ENCODE measurements at places on chromosomes 4 and X.
A peak's percentile ranks its signal among the peaks of the same experiment; 100 is the strongest.

- no peak for DNase-seq
Measured at GRCh38 chrX:15854080-15854655, 445 bp downstream of the AP1S2 start.

- no peak for DNase-seq
Measured at GRCh38 chr4:183256756-183257385, 63.2 kb downstream of the CLDN22 start.

DNA sequence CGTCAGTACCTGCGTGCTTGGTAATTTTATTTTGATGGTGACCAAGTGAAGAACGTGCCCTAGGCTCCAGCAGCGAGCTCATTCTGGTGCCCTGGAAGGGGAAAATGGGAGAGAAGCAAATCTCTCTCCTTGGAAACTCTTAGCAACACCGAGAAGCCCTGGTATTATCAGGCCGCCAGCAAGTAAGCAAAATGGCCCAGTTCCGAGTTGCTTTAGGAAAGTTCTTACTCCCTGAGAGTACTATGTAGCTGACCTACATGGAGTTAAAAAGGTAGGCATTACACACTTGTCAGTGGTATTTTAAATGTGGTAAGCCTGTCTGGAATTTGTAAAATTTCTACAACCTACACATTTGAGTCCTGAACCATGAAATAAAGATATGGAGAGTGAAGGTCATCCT is 146.4 kb downstream of the CPEB2 start:
- no peak for DNase-seq

DNA sequence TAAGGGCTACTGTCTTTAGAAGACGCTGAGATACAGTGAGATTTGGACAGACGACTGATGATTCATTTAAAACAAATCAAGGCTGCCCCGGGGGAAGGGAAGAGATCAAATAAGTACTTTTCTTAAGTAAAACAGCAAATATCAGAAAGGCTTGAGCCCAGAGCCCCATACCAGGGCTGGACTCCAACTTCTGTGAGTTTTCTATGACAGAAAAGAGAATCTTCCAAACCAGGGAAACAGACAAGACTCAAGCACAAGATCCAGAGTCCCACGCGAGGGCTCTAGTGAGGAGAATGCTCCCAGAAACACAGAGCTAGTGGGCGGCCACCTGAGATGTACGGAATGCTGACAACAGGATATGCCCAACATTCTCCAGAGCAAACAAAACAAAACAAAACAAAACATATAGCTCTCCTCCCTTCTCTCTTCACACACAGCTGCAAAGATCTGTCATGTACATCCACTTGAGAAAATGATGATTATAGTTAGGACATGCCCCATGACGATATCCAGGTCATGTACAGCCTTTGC is 13.1 kb downstream of the ACSL1 start:
- DNase-seq: no peak

GRCh38 chrX:80807606-80807991 is 2.1 kb downstream of the BRWD3 start:
- no peak for DNase-seq

DNA sequence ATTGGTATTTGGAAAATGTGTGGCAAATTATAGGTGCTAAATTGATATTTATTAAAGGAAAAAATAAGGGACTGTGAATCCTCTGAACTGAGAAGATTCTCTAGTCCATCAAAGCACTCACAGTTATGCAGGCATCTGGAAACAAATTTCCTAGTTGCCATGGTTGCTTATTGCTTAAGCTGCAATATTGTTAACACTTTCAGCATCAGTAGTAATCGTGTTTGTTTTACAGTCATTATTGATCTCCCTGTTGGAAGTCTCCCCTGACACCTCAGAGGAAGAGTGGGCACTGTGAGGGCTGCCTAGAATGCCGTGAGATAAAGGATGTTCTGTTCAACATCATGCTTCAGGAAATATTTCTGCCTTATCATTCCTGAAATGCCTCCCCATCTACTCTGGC is 2004.3 kb upstream of the ADGRL3 start:
- DNase-seq: no peak

GRCh38 chrX:17743913-17744312 is 6.6 kb downstream of the SCML1 start:
- DNase-seq: no peak

GRCh38 chr4:8440492-8441311 is at the start of the genes ACOX3 and TRMT44:
Gene ACOX3, minus strand, starts transcription at chr4:8440723. Its CDS starts 24,202 bp downstream, at chr4:8416521.
Gene TRMT44, plus strand, starts transcription at chr4:8440777. Its CDS starts 46 bp downstream, at chr4:8440823.
- DNase-seq: peak; percentile 37

DNA sequence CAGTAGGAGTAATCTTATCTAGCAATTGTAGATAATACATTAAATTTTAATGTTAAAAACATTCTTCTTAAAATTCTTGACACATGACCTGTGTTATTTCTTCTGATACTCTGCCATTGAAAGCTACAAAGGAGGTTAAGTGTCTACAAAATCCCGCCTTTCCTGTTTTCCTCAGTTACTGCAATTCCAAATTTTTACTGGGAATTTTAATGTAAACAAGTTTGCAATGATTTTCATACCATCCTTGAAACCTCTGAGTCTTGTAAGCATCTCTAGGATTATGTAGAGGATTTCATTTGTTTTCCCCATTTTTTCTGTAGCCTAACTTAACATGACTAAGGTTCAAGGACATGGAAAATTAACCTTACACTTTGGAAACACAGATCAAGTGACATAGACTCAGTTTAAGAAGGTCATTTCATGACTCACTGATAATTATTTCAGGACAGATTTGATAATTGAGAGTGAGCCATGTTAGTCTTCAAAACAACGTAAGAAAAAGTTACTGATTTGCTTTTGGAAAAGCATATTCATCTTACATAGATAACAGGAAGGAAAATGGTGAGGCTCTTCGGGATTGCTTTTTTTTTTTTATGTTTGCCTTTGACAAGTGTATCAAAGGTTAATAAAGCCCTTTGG is 39.6 kb upstream of the PDLIM5 start:
- DNase-seq: no peak

DNA sequence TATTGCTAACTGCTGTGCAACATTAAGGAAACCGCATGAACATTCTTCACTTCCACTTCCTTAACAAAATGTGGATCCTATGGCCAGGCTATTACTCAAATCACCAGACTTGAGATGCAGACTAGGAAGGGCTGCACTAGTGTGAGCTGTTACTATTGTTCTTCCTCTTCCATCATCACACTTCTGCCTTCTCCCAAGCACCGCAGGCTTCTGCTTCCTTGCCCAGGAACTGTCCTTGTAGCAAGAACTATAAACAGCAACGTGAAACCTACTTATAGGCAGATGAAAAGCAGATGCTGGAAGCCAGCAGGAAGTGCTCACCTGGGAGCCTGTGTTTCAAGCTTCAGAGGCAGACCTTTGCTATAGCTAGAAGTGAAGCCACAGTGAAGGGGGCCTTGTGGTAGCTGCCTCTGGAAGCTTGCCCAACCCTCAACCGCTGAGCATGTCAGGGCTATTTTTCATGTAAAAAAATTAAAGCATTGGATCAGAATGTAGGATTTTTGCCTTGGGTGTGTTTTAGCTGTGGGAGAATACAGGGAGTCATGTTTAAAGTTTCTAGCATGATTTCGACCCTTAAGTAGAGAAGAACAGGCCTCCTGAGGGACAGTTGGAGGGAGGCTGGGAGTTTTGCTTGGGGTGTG is 43.9 kb downstream of the CLNK start:
- no peak for DNase-seq

GRCh38 chr4:145735347-145735675 is 55.4 kb downstream of the C4orf51 start:
- peak; percentile 88 for DNase-seq

- no peak for DNase-seq
Measured at GRCh38 chr4:4390046-4390445, 3.1 kb downstream of the NSG1 start.

GRCh38 chr4:186144946-186145569 is 40.6 kb downstream of the FAM149A start:
- no peak for DNase-seq

DNA sequence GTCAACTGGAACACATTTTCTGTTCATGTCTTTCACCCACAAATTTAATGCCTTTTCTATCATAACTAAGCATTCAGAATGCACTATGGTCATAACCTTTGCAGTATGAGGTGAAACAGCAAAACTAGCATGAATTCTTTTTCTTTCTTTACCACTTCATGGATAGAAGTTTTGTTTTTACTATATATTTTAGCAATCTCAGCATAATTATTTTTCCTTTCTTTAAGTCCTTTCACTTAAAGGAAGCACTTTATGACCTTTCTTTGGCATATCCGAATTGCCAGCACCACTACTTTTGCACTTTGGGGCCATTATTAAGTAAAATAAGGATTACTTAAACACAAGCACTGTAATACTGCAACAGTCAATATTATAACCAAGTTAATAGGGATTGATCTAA is 115.1 kb upstream of the DKK2 start:
- no peak for DNase-seq

DNA sequence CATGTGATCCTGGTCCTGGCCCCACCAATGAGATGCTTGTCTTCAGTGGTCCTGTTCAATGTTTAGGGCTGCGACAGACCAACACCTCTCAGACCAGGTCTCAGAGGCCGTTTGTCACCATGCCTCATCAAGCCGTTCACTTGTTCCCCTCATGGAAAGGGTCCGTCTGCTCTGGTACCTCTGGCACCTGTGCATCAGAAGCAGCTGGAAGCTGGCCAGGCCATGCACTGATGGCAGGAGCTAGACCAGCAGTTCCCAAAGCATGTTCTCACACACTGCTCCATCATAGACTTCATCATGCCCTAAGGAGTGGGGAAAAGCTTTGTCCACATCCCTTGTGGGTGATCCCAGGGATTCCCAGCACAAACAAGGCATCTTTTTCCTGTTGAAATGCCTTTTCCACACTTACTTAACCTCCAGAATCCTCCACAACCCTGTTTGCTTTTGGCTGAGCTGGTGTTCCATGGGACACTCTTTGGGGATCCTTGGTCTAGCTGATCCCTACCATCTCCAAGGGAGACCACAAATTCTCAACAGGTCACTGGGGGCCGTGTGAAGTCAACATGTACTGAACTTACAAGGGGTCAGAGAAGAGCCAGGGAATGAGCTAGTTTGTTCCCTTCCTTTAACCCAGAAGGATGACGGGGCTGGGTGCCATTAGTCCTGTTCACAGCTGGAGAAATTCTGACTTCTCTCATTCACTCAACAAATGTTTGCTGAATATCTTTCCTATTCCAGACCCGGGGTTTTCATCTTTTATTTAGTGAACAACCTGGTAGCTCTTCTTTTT is 21.8 kb downstream of the SH3TC1 start:
- DNase-seq: no peak

DNA sequence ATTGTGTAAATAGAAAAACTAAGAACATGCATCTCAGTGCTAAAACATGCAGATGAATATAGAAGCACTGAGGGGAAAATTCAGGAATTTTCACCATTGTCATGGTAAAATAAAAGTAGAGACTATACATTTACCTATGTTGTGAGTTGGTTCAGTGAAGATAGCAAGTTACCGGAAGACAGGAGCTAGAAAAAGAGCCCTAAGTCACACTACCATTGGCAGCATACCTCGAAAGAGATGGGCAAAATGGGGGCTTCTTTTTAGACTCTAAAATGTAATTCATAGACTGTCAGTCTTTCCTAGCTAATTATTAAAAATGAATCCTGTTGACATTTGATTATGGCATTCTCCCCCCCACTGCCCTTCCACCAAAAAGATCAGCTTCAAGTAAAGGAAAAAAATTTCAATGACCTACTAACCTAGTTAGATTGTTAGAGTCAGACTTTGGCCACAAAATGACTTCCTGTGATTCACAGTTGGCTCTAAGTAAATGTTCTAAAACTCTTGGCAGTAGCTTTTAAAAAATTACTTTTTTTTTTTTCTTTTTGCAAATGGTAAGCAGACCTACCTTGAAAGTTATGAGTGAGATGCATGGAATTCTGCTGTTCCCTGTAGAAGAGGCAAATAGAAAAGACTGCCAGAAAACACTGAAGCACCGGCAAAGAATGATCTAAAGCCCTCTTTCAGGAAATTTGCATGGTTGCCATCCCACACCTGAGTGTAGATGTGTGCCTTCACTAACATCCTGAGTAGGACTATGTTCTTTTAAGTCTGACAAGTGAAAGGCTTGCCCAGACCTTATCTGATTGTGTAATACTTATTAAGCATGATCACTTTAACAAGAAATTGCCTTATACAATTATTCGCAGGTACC is 26.4 kb upstream of the ARSJ start:
- DNase-seq: no peak

GRCh38 chrX:25003066-25003849 is 12.5 kb downstream of the ARX start:
- no peak for DNase-seq

DNA sequence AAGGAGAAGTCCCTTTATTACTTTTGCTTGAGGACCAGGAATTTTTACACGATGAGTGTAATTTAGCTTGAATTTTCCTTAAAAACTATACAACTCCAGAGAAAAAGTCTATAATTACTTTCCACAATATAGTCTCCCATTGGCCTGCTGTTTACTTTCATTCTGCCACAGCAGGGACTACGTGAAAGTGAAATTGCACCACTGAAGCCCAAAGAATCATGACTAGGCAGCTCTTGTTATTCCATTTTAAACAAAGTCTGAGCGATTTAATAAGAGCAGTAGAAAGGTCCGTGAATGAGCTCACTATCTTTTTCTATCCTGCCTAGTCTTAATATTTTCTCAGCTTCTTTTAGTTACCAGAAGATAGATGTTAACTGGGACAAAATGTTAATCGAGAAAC is 68.6 kb downstream of the ADGRG4 start:
- DNase-seq: no peak

GRCh38 chr4:147381749-147382148 is 99.1 kb upstream of the EDNRA start:
- DNase-seq: no peak

DNA sequence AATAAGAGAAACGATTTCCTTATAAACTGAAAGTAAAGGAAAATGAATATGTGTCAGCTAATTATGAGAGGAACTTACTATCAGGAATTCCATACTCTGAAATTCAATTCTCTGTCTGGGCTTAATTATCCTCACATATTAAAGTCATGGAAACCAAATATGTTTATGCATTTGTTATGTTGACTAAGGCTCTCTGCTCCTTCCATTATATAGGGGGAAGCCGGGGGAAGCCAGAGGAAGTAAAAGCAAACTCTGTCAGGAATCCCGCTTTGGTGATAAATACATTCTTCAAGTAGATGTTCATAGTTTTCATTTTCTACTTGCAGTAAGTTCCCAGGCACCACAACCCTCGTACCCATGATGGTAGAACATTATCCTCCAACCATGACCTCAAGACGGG is 142.8 kb upstream of the VCX2 start:
- DNase-seq: no peak

DNA sequence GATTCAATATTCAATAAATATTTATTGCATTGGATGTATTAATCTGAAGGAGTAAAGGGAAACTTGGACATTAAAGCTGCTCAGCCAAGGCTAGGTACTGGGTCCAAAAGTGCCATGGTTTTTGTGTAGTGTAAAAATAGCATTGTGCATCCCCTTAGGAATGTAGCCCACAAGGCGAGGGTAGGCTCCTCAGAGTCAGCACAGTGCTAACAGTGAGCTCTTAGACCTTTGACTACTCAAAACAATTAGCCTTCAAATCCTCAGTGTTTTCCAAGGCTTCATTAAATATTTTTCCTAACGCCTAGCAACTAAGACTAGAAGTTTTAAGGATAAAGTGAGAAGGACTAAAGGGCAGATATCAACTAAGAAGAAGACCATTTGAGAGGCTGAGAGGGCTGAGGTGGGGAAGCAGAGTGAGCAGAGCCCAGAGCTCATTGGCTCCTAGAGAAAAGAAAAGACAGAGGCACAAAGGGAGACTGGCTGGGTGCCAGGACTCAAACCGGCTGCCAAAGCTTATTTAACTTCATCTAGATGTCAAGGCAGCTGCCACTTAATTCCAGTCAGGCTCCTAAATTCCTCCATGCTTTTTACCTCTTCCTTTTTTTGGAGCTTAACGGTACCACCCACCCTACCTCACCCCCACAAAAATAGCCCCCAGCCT is 17.0 kb downstream of the PRKG2 start:
- no peak for DNase-seq

All from BJ (cell line).